Cerebellum (tissue), 4 donors: ENCODE measurements at places on chromosomes 11 and 22. TPM values are rescaled to one million over a fixed set of nuclear protein-coding genes. Genes with fewer than 3 reads are reported as not detected.

Gene POU2AF1
- total RNA-seq, result 0.36 TPM

Gene HTR3B
- 0.27 TPM for total RNA-seq

Gene CABP7
- total RNA-seq, result 12.5 TPM

- DNase-seq, result no peak
Measured at GRCh38 chr11:65529475-65530156, 4.7 kb downstream of the SCYL1 start.

DNA sequence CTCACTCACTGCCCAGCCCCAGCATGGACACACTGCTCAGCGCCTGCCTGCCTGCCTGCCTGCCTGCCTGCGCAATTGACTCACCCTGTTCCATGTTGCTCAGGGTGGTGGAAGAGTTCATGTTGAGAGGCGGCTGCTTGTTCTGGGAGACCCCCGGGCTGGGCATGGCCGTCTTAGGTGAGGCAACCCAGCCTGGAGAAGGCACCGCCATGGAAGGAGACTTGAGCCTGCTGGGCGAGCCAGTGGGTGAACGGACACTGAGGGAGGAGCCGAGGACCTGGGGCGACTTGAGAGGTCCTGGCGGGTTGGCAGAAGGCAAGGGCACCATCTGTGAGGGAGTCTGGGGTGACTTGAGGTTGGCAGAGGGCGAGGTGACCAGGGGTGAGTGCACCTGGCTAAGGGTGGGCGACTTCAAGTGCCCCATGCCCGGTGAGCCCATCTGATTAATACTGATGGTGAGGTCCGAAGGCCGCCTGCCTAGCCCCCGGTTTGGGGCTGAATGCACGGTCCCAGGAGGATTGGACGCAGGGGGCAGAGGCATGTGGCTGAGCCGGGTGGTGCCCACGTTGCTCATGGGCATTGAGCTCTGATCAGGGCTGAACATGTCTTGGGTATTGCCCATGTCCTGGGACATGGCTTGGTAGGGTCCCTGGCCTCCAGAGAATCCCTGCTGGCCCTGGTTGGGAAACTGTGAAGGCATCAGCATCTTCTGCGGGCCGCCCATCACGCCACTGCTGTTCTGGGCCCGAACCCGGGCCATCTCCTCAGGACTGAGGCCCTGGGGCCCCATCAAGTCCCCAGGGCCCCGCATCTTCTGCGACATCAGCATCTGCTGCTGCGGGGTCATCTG lies 17.1 kb downstream of the CXCR5 start:
- DNase-seq, result no peak

DNA sequence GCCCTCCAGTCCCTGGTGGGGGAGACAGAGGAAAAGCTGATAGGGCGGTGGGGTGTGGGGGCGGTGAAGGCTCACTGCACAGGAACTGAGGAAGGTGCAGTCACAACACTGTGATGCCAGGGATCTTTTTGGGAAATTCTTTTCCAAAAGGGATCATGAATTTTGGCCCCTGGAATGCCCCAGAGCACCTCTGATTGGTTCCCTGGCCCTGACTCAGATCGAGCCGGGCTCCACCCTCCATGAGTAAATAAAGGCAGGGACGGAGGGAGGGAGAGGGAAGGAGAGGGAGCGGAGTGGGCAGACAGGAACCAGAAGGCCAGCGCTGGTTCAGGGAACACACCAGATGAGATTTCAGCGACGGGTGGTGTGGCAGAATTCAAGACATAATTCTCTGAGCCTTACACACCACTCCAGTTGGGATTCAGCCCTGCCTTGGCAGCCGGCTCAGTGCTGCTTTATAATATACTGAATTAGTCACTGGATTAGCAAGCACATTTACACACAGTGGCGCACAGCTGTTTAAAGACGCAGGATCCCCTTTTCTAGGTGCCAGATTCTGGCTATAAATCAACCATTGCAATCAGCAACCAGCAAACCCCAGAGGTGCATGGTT lies 80.3 kb downstream of the ETS1 start:
- no peak for DNase-seq

- no peak for DNase-seq
Measured at GRCh38 chr11:3158131-3158591, 6.9 kb downstream of the OSBPL5 start.

DNA sequence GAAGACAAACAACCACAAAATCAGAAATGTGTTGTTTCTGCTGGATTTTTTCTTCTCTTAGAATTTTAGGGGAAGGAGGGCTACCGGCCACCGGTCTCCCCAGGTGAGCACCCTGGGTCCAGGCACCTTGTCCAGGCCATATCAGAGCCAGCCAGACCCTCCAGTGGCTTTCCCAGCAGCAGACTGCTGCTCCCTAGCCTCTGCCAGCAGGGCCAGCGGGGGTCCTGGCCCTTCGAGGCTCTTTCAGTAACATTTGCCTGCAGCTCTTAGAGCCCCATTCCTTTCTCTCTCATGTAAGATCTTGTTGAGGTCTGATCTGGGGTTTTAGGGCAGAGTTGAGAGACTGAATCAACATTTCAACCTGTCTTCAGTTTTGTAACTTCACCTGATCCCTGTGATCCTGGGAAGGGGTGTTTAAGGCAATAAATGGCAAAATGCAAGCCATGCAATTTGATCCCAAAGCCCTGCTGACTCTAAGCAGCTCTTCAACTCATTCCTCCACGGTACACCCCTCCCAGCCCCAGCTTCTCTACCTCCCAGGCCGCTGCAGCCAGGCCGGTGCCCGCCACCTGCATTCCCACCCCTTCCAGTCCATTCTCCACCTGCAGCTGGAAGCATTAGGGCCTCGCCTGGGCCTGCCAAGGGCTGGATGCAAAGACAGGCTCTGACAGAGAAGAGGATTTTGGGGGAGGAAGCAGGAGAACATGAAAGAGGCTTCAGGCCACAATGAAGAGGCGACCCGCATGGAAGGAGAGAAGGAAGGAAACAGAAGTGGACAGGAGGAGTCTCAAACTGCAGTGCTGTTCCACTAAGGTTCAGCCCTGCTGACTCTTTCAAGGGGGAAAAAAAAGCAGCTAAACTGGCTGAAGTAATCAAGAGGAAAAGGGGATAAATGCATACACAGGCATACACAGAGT lies 113.0 kb upstream of the FGF3 start:
- DNase-seq, result no peak

DNA sequence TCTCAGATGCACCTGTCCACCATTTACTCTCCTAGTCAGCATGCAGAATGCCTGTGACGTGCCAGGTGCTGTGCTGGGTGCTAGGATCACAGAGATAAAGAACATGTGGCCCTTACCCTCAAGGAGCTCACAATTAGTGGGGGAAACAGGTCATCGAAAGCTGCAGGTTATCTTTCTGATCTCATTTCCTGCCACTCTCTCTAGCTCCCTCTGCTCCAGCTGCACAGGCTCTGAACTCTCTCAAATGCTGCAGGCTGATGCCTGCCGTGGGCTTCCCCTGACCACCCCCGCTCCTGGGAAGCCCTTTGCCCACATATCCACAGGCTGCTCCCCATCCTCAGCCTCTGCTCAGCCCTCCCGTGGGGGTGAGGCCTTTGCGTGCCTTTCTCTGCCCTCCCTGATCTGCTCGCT lies 29.6 kb downstream of the SHANK3 start:
- DNase-seq, result no peak
